ENCODE measurements at places on chromosomes 16 and 17.

- peak; percentile 34 for DNase-seq
These were observed 430 bp downstream of the TSEN54 start for GRCh38 chr17:75516619-75517296.

GRCh38 chr17:20236578-20237227 lies 227.5 kb downstream of the SPECC1 start:
- DNase-seq, result no peak

DNA sequence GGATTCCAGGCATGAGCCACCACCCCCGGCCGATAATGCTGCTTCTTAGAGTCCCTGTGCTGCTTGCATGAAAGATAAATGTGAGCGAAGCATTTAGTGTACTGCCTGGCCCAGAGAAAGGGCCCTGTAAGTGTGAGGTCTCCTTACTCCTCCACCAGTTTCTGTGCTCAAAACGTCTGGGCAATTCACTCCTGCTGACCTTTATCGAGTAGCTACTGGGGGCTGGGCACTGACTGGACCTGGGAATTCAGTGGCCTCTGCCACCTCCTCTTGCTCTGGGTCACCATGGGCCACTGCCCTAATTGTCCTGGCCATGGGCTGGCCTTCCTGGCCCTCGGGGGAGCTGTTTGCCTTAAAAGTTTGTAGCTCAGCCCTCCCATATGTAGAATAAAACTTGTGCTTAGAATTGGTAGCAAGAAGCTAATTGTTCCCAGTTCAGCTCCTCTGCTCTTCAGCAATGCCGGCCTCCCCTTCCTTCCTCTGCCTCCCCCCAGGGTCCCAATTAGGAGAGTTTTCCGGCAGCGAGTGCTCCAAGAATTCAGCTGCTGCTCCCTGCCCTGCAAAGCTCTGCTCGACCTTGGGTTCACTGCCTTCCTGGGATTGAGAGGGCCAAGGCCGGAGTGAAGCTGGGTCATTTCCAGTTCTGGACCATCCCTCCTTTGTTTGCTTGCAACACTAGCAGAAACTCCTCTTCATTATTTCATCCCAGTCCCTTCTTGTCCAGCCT lies 98.9 kb upstream of the CDC42EP4 start:
- DNase-seq, result no peak

- no peak for DNase-seq
These were observed 583 bp upstream of the CYLD start for GRCh38 chr16:50741225-50741780.

GRCh38 chr16:4055748-4056147 lies 60.5 kb downstream of the ADCY9 start:
- no peak for DNase-seq

- no peak for DNase-seq
These were observed 673.8 kb downstream of the WWOX start for GRCh38 chr16:78773291-78773702.

DNA sequence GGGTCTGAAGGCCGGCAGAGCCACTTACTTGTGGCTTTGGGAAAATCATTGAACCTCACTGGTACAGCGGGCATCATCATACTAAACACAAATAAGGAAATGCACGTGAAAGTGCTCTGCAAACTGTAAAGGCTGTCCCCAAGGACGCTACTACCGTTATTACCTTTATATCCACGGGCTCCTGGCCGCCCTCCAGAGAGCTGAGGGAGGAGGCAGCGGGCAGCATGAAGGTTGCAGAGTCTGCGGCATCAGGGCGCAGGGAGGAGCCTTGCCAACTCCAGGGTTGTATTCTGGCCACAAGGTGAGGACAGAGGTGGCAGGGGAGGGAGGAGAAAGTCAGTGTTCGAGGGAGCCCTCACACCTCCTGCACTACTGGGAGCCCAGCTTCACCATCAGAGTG lies 68.3 kb upstream of the GCSH start:
- no peak for DNase-seq
